ENCODE measurements at places on chromosomes 2 and 18.

DNA sequence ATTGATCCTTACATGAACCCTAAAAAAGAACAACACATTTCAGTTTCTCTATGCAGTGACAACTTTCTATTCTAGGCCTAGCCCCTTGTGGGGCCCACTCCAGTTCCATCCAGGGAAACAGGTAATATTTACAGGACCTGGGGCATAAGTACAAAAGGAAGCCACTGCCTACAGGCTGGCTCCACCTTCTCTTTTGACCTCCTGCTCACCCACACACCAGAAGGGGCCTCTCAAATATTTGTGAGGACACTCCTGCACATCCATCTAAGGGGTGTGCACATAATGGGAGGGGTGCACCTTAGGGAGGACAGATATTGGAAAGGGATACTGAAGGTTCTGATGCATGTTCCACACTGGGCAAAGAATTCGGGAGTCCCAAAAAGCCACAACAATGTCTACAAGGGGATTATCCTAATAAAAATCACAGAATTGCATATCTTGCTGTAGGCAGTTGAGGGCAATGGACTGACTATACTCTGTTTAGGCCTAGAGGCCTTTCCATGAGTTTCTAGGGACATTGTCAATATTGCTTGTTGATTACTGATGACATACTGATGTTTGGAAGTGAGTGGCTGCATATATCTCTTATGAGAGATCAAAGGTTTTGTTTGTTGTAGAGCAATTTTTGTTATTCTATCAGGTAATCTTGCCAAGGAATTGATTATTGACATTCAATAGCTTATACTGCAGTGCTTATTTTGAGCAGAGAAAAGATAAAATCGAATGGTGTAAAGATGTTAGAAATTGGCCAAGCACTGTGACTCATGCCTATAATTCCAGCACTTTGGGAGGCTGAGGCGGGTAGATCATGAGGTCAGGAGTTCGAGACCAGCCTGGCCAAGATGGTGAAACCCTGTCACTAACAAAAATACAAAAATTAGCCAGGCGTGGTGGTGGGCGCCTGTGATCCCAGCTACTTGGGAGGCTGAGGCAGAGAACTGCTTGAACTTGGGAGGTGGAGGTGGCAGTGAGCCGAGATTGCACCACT, 23.8 kb upstream of the HNRNPA3 start:
- no peaks in the 10 kb centered on the region for H3K4me1 ChIP-seq
- DNase-seq = no peak
- no peaks in the 10 kb centered on the region for H3K36me3 ChIP-seq
- H3K27me3 ChIP-seq = no peaks in the 10 kb centered on the region
- no peak overlapping the region for H3K4me3 ChIP-seq

GRCh38 chr2:27303093-27304025, 4.9 kb downstream of the UCN start:
- peak overlapping the region; percentile 34 for H3K4me3 ChIP-seq
- no peak for DNase-seq
- H3K4me1 ChIP-seq = no peaks in the 10 kb centered on the region
- peaks cover 18% of the 10 kb centered on the region for H3K27me3 ChIP-seq
- no peak overlapping the region for H3K27ac ChIP-seq
- no peaks in the 10 kb centered on the region for H3K36me3 ChIP-seq

DNA sequence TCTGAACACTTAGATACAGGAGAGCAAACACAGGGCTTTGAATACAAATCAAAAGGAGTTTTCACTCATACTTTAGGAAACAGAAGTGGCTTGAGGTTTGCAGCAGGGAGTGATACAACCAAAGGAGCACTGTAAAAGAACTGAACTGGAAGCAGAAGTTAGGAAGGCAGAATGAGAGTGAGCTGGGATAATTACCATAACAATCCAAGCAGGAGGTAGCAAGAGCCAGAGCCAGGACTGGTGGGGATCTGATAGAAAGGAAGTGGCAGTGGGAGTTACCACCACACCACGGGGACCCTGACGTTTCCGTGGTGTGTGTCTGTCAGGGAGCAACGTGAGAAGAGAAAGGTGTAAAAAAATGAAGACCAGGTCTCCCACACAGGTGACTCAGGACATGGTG, 81.3 kb upstream of the EPB41L3 start:
- DNase-seq = peak; percentile 48
- no peak overlapping the region for H3K27ac ChIP-seq
- peaks cover 25% of the 10 kb centered on the region for H3K27me3 ChIP-seq
- no peak overlapping the region for H3K4me3 ChIP-seq
- peaks cover 7% of the 10 kb centered on the region for H3K4me1 ChIP-seq

DNA sequence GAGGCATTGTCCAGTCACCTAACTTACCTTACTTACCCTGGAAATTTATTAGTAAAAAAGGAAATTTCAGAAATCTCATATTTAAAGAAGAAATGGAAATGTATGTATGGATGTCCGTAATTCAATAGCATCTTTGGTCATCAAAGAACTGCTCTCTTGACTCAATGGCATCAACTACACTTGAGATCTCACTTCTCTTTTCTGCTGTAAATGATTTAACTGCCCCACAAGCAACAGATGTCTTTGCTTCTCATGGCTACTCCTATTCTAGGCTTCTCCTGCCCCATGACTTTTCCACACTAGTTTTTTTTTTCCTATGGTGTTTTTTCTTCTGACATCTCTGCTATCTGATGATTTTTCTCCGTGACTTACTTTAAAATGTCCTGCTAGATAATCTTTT, 34.0 kb upstream of the ERMN start:
- H3K36me3 ChIP-seq = peaks cover 22% of the 10 kb centered on the region
- H3K4me3 ChIP-seq = no peak overlapping the region
- no peak for DNase-seq
- H3K4me1 ChIP-seq = peaks cover 3% of the 10 kb centered on the region

DNA sequence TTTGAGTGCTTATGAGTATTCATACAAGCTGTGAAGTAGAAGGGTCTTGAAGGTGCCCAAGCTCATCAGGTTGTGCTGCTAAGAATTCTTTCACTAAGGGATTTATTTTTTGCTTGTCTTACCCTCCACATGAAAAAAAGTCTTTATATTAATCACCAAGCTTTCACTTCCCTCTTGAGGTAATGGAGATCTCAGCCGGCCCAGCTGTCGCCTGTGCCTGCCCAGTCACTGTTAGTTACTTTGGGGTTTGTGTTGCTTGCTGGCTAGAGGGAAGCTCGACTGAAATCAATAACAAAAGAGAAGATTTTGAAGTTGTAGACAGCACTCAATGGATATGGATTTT, 21.9 kb downstream of the MC2R start:
- H3K27ac ChIP-seq = no peak overlapping the region
- H3K4me3 ChIP-seq = no peak overlapping the region
- no peak for DNase-seq

DNA sequence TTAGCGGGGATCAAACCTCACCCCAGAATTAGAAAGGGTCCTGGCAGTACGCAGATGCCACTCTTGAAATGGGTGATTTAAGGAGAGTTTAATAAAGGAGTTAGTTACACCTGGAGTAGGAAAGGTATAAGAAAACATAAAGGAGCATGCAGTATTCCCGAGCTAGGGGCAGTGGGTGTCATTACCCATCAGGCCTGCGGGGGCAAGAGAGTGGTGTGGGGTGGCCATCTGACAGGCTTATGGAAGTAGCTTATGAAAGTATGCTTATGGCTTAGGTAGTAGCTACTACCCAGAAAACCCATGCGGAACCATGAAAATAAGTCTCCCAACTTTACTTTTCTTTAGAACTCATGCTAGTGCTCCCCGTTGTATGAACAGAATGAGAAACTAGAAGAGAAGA, 568.9 kb upstream of the ACVR2A start:
- DNase-seq = peak; percentile 49
- H3K36me3 ChIP-seq = no peaks in the 10 kb centered on the region
- no peak overlapping the region for H3K4me3 ChIP-seq
- H3K4me1 ChIP-seq = no peaks in the 10 kb centered on the region
- H3K27me3 ChIP-seq = no peaks in the 10 kb centered on the region

DNA sequence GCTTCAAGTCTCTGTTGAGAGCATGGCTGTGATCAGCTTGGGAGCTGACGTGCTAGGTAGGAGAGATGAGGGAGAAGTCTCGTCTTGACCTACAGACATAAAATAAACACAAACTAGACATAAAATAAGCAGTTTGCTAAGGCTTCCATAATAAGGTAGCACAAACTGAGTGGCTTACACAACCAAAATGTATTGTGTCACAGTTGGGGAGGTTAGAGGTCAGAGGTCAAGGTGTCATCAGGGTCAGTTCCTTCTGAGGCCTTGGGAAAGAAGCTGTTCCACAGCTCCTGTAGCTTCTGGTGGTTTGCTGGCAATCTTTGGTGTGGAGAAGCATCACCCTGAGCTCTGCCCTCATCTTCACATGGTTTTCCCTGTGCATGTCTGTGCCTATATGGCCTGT, 20.2 kb downstream of the DAW1 start:
- no peak overlapping the region for H3K4me3 ChIP-seq
- H3K27ac ChIP-seq = no peak overlapping the region
- DNase-seq = no peak
- no peaks in the 10 kb centered on the region for H3K4me1 ChIP-seq
- no peaks in the 10 kb centered on the region for H3K27me3 ChIP-seq

DNA sequence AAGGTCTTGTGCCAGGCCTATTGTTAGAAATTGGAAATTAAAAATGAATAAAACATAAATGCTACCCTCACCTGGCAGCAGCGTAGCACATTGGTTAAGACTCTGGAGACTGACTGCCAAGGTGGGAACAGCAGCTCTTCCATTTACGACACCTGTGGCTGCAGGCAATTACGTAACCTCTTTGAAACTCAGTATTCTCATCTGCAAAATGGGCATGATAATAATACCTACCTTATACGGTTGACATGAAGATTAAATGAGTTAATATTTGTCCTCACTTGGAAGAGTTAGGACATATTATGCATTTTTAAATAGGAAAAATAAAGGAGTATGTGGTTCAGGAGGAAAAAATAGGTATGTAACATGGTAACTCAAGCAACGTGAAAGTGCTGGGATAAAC, 279.3 kb upstream of the NCKAP5 start:
- peaks cover 5% of the 10 kb centered on the region for H3K36me3 ChIP-seq
- H3K4me3 ChIP-seq = no peak overlapping the region
- no peaks in the 10 kb centered on the region for H3K4me1 ChIP-seq
- H3K27ac ChIP-seq = no peak overlapping the region

- H3K4me1 ChIP-seq = no peaks in the 10 kb centered on the region
- no peak overlapping the region for H3K4me3 ChIP-seq
- H3K27ac ChIP-seq = no peak overlapping the region
- H3K27me3 ChIP-seq = no peaks in the 10 kb centered on the region
- H3K36me3 ChIP-seq = no peaks in the 10 kb centered on the region
Observed at GRCh38 chr2:108986916-108987510, 2.0 kb downstream of the EDAR start.

DNA sequence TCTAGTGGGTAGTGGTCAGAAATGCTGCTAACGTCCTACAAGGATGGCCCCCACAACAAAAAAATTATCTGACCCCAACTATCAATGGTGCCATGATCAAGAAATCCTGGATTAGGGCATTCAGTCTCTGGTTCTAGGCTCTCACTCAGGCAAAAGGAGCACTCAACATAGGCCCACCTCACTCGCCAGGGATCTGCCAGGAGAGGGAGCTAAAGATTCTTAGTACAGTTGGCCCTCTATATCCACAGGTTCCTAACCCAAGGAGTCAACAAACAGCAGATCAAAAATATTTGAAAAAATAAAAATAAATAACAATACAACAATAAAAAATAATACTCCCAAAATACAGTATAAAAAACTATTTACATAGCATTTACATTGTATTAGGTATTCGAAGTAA, 10.0 kb downstream of the SLC4A5 start:
- no peaks in the 10 kb centered on the region for H3K36me3 ChIP-seq
- no peak overlapping the region for H3K4me3 ChIP-seq
- H3K4me1 ChIP-seq = no peaks in the 10 kb centered on the region
- peak; percentile 40 for DNase-seq
- H3K27ac ChIP-seq = no peak overlapping the region

- H3K27ac ChIP-seq = no peak overlapping the region
- H3K4me1 ChIP-seq = no peaks in the 10 kb centered on the region
- no peak for DNase-seq
- no peaks in the 10 kb centered on the region for H3K27me3 ChIP-seq
- H3K36me3 ChIP-seq = no peaks in the 10 kb centered on the region
Observed at GRCh38 chr2:49796266-49796665, 642.0 kb upstream of the FSHR start.

- H3K27me3 ChIP-seq = no peaks in the 10 kb centered on the region
- no peak overlapping the region for H3K27ac ChIP-seq
- H3K36me3 ChIP-seq = no peaks in the 10 kb centered on the region
- no peak for DNase-seq
- H3K4me3 ChIP-seq = no peak overlapping the region
- no peaks in the 10 kb centered on the region for H3K4me1 ChIP-seq
Observed at GRCh38 chr18:12933327-12933726, 14.5 kb upstream of the SEH1L start.
